GF-D8 (cell line): ENCODE measurements at places on chromosomes 2 and 18.

DNA sequence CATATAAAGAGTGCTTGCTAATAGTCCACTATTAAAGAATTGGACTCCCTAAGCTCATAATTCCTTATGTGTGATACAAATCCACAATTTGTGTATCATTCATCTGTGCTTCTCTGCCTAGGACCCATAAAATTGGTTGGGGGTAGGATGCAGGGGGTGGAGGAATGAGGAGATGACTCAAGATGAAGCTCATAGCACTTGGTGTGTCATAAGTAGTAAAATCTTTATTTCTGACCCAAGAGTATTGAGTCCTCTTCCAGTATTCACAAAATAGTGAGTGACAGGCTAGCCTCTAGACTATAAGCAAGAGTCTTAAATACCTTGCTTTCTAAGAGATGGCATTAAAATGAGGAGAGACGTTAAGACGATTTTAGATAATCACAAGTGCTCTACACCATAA is 390.9 kb upstream of the CDH19 start:
- no peak for DNase-seq

- DNase-seq, result no peak
Measured at GRCh38 chr18:70246061-70246466, 40.6 kb upstream of the RTTN start.

DNA sequence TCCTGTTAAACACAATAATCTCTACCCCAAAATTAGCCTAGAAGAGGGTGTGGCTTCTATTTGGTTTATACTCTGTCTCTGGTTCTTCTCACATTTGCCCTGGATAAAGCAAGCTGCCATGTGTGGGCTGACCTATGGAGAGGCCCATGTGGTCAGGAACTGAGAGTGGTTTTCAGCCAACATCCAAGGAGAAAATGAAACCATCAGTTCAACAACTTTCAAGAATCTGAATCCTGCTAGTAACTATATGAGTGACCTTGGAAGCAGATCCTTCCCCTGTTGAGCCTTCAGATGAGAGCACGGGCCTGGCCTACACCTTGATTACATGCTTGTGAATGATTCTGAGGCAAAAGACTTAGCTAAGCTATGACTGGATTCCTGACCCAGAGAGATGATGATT is 11.5 kb upstream of the TRIB2 start:
- DNase-seq, result no peak

DNA sequence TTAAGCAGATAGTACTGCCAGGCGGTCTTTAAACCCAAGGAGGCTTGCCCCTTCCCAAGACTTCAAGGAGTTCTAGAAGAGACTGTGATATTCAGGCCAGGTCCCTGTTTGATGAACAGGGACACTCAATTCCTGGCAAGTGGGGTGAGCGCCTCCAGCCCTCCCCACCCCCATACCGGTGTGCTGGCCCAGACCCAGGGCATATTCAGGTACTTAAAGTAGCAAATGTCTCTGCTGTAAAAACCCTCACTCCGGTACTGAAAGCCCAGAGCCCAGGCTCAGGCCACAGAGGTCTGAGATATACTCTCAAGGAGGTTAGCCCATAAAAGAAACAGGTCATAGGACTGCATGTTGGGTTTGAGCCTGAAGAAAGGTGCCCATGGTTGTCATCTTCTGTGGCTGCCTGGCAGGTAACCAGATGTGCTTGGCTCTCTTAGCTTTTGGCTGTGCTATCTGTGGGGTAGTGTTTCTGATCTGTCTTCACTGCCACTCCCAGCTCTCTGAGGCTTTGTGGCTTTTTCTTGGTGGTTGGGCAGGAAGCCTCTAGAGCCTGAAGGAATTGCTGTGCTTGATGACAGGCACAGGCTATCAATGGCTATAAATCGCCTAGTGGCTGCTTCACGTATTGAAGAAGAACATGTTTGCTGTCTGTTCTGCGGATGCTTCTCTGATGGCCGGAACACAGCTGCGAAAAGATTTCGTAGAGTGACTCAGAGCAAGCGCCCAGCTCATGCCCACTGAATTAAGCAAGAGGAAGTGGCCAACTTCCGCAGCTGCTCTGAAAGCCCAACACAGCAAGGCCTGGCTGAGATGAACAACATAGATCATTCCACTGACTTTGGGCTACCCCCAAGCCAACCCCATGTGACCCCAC is 63.3 kb upstream of the ALPP start:
- DNase-seq, result peak; percentile 96

DNA sequence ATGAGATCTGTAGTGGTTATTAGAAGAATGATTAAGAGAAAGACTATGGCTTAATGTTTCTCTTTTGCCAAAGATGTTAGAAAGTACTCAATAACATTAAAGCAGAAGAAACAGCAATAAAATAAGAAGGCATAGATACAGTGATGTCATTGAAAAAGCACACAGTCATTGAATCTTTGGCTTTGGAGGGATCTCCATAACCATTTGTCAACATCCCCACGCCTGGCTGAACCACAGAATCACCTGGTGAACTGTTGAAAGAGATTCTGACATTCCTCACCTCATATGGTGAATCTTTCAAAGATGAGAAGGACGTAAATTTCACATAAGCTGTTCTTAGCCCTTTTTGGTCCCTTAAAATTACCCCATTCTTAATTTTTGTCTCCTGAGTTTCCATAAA is 324.6 kb upstream of the NRP2 start:
- DNase-seq, result no peak

- DNase-seq, result no peak
Measured at GRCh38 chr2:118830118-118830517, 17.3 kb downstream of the EN1 start.

- no peak for DNase-seq
Measured at GRCh38 chr2:174713686-174714085, 50.6 kb downstream of the CHRNA1 start.

GRCh38 chr2:68829749-68830148 is 41.4 kb downstream of the BMP10 start:
- no peak for DNase-seq

DNA sequence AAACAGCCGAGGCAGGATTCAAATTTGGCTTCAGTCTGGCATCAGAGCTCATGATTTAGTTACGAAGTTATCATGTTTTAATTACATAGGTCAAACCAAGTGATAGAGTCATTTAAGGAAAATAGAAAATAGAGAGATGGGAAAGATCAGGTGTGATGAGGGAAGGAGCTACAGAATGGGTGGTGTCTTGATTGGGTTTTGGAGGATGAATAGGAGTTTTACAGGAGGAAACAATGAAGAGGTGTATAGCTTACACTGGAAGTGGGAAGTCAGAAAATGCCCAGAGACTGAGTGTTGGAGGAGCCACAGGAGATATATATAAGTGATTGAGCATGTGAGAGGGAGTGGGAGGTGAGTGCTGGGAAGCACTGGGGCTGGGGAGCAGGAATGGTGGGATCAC is 264.2 kb upstream of the TNP1 start:
- DNase-seq, result no peak

DNA sequence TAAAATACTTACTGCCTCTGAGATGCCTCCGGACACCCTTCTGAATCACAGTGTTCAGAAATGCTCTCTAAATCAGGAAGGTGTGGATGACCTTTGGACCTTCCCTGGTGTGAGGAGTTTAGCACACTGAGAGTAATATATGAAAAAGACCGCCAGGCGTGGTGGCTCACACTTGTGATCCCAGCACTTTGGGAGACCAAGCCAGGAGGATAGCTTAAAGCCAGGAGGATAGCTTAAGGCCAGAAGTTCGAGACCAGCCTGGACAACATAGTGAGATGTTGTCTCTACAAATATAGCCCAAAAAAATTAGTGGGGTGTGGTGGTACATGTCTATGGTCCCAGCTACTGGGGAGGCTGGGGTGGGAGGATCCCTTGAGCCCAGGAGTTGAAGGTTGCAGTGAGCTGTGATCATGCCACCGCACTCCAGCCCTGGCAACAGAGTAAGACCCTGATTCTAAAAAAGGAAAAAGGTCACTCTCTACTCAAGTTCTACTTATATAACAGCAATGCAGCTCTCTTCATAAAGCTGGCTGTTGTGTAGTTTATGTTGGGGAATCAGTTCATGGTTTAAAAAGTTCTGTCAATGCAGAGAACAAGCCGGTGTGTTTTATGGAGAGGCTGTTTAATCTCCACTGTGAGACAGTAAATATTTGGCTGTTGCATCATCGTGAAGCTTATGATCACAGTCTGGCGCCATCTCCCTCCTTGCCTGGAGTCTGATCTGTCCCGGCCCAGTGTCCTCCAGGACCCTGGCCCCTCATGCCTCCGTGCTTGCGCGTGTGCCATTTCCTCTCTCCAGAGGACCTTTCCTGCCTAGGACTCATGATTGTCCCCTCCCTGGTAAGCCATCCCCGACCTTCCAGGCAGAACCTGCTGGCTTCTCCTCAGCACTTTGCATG is 184.5 kb downstream of the FAM210A start:
- no peak for DNase-seq

- DNase-seq, result no peak
Measured at GRCh38 chr2:231276987-231277386, 78.6 kb downstream of the ARMC9 start.

GRCh38 chr2:45435316-45435715 is 175.8 kb downstream of the SRBD1 start:
- DNase-seq, result no peak

- no peak for DNase-seq
Measured at GRCh38 chr2:239546541-239546940, 145.7 kb upstream of the HDAC4 start.

DNA sequence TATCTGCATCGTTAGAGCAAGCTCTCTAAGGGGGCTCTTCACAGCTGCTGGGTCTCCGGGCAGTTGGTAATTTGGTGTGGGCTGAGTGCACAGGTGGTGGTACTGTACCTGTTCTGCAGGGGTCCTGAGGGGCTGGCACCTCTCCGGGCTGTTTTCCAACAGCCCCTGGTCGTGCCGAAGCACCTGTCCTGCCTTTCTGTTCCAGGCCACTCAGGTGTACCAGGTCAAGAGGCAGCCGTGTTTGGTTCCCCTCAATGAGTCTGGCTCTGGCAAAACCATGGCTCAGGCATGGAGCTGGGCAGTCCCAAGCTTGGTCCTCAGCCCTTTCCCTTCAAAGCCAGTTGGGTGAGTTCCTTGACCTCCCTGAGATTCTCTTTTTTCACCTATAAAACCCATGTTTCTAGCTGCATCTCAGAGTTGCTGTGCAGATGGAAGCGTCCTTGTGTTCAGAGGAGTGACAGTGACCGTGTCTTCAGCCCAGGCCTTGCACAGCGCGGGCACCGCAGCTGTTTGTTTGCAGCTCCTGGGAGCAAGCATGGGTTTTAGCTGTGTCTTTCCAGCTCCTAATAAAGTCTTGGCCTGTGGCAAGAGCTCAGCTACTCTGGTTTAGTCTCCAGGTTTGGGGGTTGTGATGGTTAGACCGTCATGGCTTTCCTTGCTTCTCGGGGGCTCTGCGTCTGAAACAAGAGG is 110.9 kb downstream of the GLI2 start:
- no peak for DNase-seq

DNA sequence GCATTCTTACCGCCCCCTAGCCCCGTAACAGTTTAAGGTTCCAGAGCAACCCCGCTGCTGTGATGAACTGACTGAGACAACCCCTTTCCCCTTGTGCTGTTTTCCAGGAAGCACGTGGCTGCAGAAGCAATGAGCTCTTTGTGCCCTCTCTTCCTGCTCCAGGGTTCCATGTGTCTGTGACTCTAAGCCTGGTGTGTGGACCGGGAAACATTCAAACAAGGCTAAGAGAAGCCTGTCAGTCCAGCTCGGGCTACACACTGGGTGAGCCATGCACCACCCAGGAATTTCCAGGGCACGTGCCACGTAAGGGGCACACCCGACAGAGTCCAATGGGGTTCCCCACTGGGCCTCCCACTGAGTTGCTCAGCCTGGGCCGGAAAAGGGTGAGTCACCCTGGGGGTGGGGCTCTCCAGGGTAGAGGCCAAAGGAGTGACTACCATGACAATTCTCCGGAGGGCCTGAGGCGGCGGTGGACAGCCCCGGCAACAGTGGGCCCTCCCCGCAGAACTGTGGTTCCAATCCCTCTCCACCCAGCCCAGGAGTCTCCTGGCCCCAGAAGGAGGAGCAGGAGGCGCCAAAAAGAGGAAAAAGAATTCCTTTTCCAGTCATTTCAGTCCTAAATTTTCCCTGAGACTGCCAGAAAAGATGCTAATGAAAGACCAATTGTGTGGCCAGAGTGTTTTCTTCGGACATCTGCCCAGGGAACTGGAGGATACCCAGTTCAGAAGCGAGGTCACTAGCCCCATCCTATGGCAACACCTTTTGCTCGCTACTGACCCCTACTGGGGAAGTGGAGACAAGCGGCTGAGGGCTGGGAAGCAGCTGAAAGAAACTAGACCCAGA is 157.8 kb upstream of the SLC1A4 start:
- DNase-seq, result no peak

DNA sequence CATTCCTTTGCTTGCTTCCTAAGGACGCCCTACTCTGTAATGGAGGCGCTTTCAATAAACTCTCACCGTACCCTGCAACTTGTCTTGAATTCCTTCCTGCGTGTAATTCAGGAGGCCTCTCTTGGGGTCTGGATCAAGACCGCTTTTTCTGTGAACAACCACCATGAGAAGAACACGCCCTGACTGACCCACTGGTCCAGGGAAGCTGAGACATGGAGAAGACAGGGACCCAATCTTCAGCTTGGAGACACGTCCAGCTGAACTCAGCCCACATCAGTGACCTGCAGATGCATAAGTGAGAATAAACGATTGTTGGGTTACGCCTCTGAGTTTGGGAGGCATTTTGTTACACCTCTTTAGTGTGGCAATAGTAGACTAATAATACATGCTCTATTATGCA is 7.8 kb upstream of the NARS1 start:
- no peak for DNase-seq

DNA sequence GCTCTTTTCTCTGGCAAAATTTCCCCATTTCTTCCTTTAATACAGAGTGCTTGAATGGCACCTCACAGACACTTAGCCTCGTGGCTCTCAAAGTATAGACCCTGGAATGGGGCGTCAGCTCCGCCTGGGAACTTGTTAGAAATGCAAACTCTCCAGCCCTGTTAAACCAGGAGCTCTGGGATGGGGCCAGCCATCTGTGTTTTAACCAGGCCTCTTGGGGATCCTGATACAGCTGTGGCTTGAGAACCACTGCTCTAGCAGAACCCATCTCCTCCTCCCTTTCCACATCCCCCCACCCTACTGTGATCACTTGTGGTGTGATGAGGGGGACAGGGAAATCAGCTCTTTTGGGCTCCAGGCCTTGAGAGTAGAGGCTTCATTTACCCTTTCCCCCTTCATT is 15.9 kb downstream of the LTBP1 start:
- DNase-seq, result no peak

DNA sequence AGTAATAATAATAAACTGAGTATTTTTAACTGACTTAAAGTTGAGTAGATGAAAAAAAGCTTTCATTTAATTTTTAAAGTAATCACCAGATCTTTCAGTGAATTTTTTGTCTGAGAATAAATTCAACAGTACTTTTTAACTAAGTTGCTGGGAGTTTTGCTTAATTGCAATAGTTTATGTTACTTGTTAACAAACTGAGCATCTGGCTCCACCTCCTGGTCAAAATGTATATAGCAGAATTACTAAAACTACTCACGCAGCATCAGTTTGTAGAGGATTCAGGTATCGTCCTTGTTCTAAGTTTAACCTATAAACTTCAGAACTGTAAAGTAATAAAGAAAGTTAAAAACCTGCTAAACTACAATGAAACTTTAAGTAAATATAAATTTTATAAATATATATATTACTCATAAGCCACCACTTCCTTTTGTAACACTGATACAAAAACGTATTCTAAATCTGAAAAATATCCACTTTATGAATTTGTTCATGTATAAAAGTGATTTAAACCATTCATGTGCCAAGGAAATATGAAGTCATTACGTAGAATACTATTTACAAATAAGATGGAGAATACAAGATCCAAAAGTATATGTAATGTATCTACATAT is 21.3 kb downstream of the NOL10 start:
- peak; percentile 31 for DNase-seq
